ENCODE measurements at places on chromosomes 2 and 18. TPM values are rescaled to one million over a fixed set of nuclear protein-coding genes. Genes with fewer than 3 reads are reported as not detected.

HMSD gene
- total RNA-seq: not detected

G6PC2 gene
- total RNA-seq: 33.7 TPM

C18orf54 gene
- total RNA-seq: 0.40 TPM

IRS1 gene
- total RNA-seq: 6.2 TPM

C2orf66 gene
- not detected for total RNA-seq

DNA sequence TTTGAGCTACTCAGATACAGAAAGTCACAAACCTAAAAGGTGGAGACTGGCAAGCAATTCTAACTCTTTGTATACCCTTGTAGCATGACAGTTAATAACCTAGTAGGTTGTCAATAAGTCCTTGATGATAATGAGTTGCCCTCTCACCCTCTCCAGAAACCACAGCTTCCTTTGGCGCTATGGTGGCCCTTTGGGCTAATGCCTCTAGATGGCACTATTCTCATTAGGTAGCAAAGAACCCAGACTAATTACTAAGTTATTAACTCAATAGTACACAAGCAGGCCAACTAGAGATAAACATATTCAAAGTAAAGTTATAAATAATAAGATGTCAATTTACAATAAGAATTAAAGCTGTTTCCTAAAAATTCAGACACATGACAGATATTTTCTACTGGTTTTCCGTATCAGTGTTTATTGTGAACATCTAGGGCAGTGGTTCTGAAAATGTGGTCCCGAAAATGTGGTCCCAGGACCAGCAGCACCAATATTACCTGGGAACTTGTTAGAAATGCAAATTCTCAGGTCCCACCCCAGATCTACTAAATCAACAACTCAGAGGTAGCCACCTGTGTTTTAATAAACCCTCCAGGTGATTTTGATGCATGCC lies 41.1 kb downstream of the LDAH start:
- DNase-seq: no peak

GRCh38 chr18:5747678-5748077 lies 147.6 kb downstream of the TMEM200C start:
- DNase-seq: no peak

- DNase-seq: no peak
Observed at GRCh38 chr18:74065366-74065765, 82.3 kb downstream of the FBXO15 start.

DNA sequence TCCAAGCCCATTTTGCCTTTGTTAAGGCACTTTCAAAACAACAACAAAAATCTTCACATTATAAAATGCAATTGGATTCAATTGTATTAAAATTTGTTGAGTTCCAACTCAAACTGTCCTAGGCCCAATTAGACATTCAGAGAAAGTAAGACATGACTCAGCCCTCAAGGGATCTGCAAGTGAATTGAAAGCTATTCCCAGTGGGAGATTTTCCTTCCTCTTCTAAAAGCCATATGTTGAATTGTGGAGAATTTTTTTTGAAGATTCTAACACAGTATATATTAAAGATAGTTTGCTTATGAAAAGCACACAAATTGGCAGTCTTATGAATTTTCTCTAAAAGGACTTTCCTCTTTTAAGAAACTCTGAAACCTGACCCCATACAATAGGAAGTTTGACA lies 268.0 kb upstream of the PARD3B start:
- DNase-seq: no peak

- DNase-seq: no peak
Observed at GRCh38 chr18:4821801-4822200, 366.7 kb upstream of the DLGAP1 start.

DNA sequence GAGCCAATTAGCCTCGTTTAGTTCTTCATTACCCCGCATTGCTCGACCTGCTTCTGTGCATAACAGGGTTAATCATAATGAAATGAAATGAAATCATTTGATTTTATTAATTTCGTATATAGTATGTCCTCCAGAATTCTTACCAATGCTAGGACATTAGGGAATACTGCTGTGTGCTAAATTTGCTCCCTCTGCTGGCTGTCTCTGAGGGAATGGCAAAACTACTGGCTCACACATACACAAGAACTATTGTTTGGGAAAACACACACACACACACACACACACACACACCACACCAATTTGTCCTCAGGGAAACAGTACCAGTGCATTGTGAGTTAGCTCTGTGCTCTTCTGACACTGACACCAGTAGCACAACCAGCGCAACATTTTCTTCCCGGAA lies 273.3 kb upstream of the TCF4 start:
- no peak for DNase-seq

DNA sequence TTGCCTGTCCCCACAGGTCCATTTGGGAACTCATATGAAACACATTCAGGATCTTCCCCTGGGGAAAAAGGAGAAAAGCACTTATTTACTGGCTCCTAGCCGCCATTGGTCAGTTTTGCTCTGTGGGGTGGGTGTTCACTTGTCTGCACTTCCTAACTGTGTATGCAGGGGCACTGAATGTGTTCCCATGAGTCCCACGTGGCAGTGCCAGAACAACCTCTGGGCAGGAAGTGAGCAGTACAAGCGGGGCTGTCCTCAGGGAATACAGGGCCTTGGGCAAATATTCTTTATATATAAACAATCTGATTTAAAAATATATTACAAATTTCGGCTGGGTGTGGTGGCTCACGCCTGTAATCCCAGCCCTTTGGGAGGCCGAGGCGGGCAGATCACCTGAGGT lies 21.8 kb upstream of the CTIF start:
- no peak for DNase-seq

- DNase-seq: no peak
Observed at GRCh38 chr2:233353769-233354499, at the start of gene DGKD. TSS of gene DGKD (plus strand) at chr2:233354494. CDS start at chr2:233354519, 25 bp downstream.

DNA sequence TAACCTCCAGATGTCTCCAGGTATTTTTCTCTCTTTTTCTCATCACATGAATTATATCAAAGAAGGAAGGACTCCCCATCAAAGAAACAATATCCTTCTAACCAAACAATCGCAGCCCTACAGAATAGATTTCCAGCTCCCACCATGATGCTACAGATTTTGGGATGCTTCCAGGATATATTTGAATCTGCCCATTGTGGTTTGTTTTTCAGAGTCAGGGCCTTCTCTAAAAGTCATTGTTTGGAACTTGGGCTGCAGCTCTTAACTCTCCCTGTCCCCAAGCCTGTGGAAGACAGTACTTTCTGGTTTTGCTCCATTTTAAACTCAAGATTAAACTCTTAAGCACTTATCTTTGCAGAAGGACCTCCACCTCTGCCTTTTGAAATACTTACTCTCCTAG lies 223.2 kb downstream of the PMAIP1 start:
- no peak for DNase-seq

- DNase-seq: no peak
Observed at GRCh38 chr2:37168217-37168981, 11.6 kb upstream of the EIF2AK2 start.

DNA sequence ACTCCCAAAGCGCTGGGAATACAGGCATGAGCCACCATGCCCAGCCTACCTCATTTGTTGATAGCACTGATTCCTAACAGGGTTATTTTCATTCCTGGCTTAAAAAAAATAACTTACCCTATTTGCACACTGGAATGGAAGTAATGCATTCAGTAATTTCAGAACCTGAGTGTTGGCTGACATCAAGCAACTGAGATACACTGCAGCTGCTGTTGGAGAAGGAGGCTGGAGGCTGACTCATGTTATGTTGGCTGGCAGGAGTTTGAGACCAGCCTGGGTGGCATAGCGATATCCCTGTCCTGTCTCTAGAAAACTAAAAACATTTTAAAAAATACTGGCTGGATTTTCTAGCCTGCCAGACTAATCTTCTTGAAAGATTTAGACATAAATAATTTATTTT lies 385.1 kb upstream of the MEX3C start:
- DNase-seq: no peak

GRCh38 chr2:11634584-11634983 lies 35.4 kb downstream of the NTSR2 start:
- no peak for DNase-seq

GRCh38 chr2:230697676-230698075 lies 15.0 kb upstream of the CAB39 start:
- DNase-seq: no peak

DNA sequence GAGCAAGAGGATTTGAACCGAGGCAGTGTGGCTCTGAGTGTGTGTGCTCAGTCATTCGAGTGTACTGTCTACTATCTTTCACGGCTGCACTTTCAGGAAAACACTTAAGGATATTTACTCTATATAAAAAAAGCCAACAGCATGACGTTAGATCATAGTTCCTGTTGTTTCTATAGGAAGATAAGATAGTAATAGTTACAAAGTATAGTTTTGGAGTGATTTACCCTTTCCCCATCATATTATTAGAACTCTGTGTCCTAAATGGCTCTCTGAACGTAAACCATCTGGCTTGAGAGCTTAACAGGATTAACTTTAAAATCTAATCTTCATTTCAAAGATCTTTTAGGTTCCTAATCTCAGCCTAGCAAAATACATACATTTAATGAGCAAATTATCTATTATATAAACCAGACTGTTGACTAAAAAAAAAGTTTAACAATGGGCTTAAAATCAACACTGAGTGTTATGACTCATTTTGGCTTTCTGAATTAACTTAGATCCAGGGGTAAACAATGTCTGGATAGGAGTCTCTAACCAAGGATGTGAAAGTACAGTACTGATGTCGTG lies 150.3 kb upstream of the DNMT3A start:
- no peak for DNase-seq

- DNase-seq: no peak
Observed at GRCh38 chr2:160227293-160227915, 27.3 kb upstream of the ITGB6 start.

DNA sequence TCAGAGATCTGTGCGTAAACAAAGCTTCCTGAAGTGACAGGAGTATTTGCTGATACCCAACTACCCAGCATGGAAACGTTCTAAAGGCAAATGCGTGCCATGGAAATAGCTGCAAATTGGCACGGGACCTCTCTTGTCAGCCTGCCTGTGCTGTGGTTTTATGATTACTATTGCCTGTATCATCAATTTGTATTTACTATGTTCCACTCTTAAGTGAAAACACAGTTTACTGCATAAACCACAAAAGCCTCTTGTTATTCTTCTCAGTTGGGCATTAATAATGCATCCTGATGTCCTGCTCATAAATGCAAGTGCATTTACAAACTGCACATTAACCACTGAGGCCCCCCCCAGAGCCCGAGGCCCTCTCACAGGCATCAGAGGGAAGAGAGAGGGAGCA lies 196.6 kb upstream of the SLC35G4 start:
- no peak for DNase-seq

DNA sequence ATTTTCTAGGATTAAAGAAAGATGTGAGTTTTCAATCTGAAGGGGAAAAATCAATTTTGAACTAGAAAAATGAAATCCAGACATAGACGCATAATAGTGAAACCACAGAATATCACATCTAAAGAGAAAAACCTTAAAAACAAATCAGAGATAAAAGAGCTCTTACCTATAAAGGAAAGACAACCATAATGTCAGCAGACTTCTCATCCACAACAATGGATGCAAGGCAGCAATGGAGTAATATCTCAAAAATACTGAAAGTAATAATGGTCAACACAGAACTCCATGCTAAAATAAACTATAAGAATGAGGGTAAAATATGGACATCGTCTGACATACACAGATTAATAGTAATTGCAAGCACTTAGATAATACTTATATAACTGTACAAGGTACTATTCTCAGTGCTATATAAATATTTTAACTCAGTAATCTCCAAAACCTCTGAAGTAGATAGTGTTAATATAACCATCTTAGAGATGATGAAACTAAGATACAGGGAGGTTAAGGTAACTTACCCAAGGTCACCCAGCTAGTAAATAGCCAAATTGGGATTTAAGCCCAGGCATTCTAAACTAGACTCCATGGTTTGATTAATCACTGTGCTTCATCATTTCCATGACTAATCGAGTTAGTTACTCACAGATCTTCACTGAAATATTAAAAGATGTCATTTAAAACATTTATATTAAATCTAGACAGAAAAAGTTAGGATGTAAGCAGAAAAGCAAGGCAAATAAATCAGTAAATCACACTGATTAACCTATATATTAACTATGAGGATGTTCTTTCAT lies 89.4 kb upstream of the SPTBN1 start:
- DNase-seq: no peak

GRCh38 chr2:119659601-119660342 lies 19.2 kb upstream of the TMEM177 start:
- peak; percentile 59 for DNase-seq

GRCh38 chr2:129070663-129071062 lies 752.0 kb upstream of the HS6ST1 start:
- DNase-seq: no peak

- DNase-seq: no peak
Observed at GRCh38 chr2:237581751-237582746, 8.5 kb downstream of the RAB17 start.

- DNase-seq: no peak
Observed at GRCh38 chr2:208064220-208064961, 39.1 kb upstream of the PLEKHM3 start.

DNA sequence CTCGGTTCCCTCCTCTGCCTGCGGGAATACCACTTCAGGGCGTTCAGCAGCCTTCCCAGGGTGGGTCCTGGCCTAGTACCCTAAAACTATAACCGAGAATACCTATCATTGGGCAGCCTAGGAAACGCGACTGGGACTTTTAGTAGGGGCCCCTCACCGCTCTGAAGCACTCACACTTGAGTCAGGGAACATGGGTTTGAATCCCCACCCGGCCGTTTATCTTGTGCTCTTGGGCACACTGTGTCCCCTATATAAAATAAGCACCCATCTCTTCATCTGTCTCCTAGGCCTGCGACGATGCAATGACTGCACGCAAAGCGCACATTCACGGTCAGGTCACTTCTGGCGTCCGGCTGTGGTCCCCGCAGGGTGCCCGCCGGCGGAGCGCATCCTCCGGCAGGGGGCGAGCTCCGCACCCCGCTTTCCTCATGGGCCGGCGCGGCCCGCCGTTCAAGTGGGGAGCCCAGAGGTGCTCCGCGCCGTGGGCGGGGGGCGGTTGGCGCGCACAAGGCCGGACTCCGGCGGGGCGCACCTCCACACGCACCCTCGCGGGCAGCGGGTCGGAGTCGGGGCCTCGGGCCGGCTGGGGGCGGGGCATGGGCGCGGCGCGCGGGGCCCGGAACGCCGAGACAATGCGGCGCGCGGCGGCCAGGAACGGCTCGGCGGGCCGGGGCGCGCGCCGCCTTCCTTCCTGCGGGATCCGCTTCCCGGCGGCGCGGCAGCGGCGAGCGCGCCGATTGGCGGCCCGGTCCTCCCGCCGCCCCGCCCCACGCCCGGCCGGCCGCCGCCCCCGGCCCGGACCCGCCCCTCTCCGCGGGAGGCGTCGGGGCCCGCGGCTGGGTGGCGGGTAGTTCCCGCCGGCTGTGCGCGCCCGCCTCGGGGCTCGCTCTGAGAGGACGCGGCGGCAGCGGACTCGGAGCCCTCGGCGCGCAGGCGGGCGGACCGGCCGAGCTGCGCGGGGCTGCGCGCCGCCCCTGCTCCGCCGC lies at the start of gene ASAP2:
ASAP2 (plus strand) TSS at position 850 of the 986 bp plus-strand sequence. CDS start 293 bp downstream, outside the sequence.
- peak; percentile 77 for DNase-seq

DNA sequence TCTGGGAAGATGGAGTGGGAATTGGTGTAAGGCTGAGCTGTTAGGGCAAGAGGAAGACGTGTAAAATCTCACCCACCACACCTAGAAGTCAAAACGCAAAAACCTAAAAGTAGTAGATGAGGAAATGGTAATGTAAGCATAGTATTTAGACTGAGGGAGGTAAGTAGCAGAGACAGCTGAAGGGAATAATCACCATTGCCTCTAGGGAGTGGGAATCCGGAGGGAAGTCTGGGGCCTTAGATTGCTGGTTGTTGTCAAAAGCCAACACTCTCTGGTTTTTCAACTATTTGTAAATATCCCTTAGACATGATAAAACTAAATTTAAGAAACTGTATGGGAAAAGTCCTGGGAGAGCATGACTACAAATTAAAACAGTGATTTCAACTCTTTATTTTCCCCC lies 28.7 kb upstream of the MYCN start:
- no peak for DNase-seq

All from pancreas (tissue), 10 donors.